Suprapubic skin (tissue), 4 donors: ENCODE measurements at places on chromosomes 2 and 18.

- H3K4me1 ChIP-seq = peaks cover 33% of the 10 kb centered on the region
- peak overlapping the region; percentile 98 for H3K4me3 ChIP-seq
- peak; percentile 83 for DNase-seq
- peak overlapping the region; percentile 99 for H3K27ac ChIP-seq
- H3K27me3 ChIP-seq = no peaks in the 10 kb centered on the region
- H3K36me3 ChIP-seq = no peaks in the 10 kb centered on the region
These were observed 995 bp upstream of the RTN4 start for GRCh38 chr2:55051026-55051866.

- H3K4me1 ChIP-seq = peaks cover 44% of the 10 kb centered on the region
- H3K27me3 ChIP-seq = no peaks in the 10 kb centered on the region
- peak overlapping the region; percentile 75 for H3K27ac ChIP-seq
- no peaks in the 10 kb centered on the region for H3K36me3 ChIP-seq
These were observed 42.5 kb downstream of the LDLRAD4 start for GRCh38 chr18:13260935-13261640.

GRCh38 chr2:206993964-206994363 is 54.6 kb downstream of the CPO start:
- no peaks in the 10 kb centered on the region for H3K36me3 ChIP-seq
- H3K4me1 ChIP-seq = no peaks in the 10 kb centered on the region
- no peak overlapping the region for H3K4me3 ChIP-seq
- no peaks in the 10 kb centered on the region for H3K27me3 ChIP-seq
- no peak for DNase-seq

DNA sequence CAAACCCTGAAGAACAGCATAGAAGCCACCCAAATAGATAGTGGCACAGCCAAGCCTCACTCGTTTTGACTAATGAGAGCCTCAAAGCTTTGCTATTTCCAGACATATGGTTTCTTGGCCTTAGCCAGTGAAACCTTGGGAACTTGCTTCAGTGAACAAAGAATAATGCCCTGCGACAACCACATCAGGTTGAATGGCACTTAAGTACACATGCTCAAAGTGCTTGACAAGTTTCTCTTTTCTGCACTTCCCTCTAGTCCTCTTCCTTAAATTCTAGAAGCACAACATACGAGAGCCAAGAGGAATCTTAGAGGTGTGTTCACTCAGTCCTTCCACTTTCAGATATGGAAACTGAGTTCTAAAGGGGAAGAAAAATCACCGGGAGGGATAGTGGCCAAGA is 258.3 kb downstream of the HAUS1 start:
- H3K4me3 ChIP-seq = no peak overlapping the region
- no peak overlapping the region for H3K27ac ChIP-seq
- H3K4me1 ChIP-seq = no peaks in the 10 kb centered on the region
